Tibial artery (tissue), 4 donors: ENCODE measurements at places on chromosomes 12 and 14.

DNA sequence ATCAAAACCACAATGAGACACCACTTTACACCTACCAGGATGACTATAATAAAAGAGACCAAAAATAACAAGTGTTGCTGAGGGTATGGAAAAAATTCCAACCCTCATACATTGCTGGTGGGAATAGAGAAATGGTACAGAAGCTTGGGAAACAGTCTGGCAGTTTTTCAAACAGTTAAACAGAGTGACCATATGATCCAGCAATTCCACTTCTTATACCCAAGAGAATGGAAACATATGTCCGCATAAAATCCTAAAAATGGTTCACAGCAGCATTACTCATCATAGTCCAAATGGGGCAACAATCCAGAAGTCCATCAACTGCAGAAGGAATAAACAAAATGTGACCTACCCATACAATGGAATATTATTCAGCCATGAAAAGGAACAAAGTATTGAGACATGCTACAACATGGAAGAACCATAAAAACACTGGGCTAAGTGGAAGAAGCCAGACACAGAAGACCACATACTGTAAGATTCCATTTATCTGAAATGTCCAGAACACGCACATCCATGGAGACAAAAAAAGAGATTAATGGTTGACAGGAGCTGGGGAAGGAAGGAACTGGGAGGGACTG, 44.5 kb downstream of the CHGA start:
- H3K27ac ChIP-seq = no peak overlapping the region
- no peak for DNase-seq
- H3K4me3 ChIP-seq = no peak overlapping the region

DNA sequence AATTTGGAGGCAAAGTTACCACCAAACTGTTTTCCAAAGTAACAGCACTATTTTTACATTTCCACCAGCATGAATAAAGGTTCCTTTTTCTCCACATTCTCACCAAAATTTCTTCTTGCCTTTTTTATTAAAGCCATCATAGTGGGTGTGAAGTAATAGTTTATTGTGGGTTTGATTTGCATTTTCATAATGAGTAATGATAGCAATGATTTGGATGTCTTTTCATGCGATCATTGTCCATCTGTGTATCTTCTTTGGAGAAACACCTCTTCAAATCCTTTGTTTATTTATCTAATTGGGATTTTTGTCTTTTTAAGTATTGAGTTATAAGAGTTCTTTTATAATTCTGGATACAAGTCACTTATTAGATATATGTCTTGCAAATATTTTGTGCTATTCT, 172.7 kb downstream of the CNTN1 start:
- H3K4me1 ChIP-seq = no peaks in the 10 kb centered on the region
- H3K36me3 ChIP-seq = no peaks in the 10 kb centered on the region
- no peak overlapping the region for H3K27ac ChIP-seq
- DNase-seq = no peak
- no peaks in the 10 kb centered on the region for H3K27me3 ChIP-seq
- no peak overlapping the region for H3K4me3 ChIP-seq

GRCh38 chr14:94115631-94116030, 5.1 kb downstream of the IFI27 start:
- H3K36me3 ChIP-seq = no peaks in the 10 kb centered on the region
- no peak overlapping the region for H3K27ac ChIP-seq
- H3K4me1 ChIP-seq = no peaks in the 10 kb centered on the region
- H3K27me3 ChIP-seq = peaks cover 17% of the 10 kb centered on the region

- H3K27me3 ChIP-seq = no peaks in the 10 kb centered on the region
- H3K36me3 ChIP-seq = no peaks in the 10 kb centered on the region
- peak; percentile 28 for DNase-seq
- peak overlapping the region; percentile 97 for H3K27ac ChIP-seq
- peaks cover 24% of the 10 kb centered on the region for H3K4me1 ChIP-seq
Observed at GRCh38 chr14:93331002-93331727, 1.7 kb downstream of the BTBD7 start.

- H3K4me3 ChIP-seq = no peak overlapping the region
- H3K36me3 ChIP-seq = no peaks in the 10 kb centered on the region
- no peaks in the 10 kb centered on the region for H3K27me3 ChIP-seq
Observed at GRCh38 chr12:1616233-1617066, 12.6 kb upstream of the WNT5B start.

DNA sequence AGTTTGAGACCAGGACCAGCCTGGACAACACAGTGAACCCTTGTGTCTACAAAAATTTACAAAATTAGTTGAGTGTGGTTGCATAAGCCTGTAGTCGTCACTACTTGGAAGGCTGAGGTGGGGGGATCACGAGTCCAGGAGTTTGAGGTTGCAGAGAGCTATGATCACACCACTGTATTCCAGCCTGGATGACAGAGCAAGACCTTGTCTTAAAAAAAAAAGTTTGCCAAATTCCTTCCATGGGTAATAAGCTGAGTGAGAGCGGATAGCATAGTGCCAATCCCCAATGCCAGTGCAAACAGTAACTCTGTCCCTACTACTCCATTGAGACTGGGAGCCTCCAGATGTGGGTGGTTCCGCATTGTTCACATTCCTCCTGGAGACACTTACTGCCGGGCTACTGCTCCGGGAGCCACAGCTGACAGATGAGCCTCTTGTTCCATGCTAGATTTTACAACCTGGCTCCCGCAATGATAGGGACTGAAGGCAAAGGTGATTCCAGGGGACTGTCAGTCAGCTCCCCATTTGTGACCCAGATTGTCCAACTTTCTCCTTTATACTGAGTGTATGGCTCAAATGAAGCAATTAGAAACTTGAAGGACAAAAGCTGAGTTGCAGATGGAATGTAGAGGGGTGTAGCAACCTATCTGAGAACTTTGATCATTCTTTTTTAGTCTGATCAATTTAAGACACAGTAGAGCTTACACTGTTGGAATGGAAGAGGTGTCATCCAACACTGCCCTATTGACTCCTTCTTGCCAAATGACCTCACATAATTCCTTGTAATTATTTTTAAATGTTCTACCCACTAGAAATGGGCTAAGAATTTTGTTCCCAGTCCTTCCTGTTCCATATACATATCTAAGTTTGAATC, 13.4 kb upstream of the FRMD6 start:
- no peaks in the 10 kb centered on the region for H3K36me3 ChIP-seq
- DNase-seq = peak; percentile 80
- H3K27me3 ChIP-seq = no peaks in the 10 kb centered on the region

GRCh38 chr12:101698800-101699347, 1.4 kb downstream of the CHPT1 start:
- peak overlapping the region; percentile 85 for H3K27ac ChIP-seq
- H3K4me1 ChIP-seq = peaks cover 41% of the 10 kb centered on the region
- peak overlapping the region; percentile 73 for H3K4me3 ChIP-seq
- DNase-seq = no peak
- H3K36me3 ChIP-seq = no peaks in the 10 kb centered on the region
- no peaks in the 10 kb centered on the region for H3K27me3 ChIP-seq

DNA sequence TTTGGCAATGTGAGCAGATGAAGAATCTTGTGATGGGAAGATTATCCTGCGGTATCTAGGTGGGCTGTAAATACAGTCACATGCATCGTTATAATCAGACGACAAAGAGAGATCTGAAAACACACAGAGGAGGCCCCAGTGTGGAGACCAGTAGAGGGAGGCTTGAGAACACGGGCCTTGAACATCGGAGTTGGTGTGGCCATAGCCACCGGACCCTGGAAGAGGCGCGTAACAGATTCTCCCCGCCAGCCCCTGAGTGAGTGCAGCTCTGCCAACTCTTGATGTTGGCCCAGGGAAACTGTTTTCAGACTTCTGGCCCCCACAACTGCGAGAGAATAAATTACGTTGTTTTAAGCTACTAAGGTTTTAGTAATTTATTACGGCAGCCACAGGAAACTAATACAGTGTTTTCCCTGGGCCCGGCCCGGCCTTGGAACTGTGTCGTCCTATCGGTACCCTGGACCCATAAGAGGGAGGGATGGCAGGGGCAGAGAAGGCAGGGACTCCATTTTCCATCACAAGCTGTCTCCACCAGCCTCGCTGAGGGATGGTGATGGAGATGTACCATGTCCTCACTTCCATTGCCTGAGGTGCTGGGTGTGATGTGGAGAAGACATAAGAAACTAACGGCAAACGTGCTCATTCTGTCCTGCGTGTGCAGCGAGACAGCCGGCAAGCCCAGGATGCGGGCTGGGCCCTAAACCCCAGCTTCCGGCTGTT, 91.6 kb downstream of the NTF3 start:
- DNase-seq = no peak

DNA sequence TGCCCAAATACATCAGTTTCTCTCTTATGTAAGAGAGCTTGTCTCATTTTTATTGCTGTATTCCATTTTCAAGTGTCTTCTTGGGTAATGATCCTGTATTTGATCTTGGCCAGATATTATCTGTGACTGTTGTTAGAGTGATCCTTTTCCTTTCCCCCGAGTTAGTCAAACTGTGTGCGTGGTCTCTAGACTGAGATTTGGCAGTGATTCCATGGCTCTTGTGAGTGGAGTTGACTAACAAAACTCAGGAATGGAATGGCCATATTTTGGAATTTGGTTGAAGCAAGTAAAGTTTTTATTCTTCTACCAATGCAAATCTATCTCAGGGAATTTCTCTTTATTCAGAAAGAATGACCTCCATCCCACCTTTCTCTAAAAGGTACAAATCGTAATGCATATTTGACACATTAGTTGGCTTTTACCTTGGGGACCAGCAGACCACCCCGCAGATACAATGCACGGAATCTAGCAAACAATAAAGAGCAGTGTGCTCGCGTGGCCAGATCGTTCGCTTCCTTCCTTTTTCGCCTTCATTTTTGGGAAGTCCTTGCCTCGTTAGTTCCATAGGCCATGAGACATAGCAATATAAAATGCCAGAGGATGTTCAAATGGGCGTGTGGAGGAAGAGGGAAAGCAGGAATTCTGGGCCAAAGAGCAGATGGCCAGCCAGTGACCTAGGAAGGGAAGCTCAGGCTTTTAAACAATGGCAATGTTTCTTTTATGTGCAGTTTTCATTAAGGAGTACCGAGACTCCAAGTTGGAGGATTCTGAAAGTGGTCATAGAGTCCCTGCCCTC, 24.4 kb downstream of the ETV6 start:
- peaks cover 91% of the 10 kb centered on the region for H3K4me1 ChIP-seq
- H3K27me3 ChIP-seq = no peaks in the 10 kb centered on the region
- DNase-seq = no peak
- H3K4me3 ChIP-seq = no peak overlapping the region
- peak overlapping the region; percentile 48 for H3K27ac ChIP-seq

DNA sequence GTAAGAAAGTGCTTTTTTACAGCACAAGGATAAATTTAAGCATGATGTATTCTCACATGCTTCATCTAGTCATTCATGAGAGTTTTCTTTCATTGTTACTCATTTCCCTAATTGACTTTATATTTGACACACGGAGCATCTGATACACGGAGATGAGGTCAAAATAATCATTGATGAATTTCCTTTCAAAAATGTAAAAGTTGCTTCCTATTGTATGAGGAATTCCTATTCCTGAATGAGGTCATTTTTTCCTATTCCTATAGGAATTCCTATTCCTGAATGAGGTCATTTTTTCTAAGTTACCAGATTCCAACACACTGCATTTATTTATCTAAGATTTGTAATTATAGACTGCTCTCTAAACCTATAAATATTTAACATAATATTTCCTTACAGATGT, 316.7 kb upstream of the KITLG start:
- no peak overlapping the region for H3K4me3 ChIP-seq
- no peak for DNase-seq
- H3K27me3 ChIP-seq = no peaks in the 10 kb centered on the region
- no peak overlapping the region for H3K27ac ChIP-seq
- H3K4me1 ChIP-seq = no peaks in the 10 kb centered on the region

DNA sequence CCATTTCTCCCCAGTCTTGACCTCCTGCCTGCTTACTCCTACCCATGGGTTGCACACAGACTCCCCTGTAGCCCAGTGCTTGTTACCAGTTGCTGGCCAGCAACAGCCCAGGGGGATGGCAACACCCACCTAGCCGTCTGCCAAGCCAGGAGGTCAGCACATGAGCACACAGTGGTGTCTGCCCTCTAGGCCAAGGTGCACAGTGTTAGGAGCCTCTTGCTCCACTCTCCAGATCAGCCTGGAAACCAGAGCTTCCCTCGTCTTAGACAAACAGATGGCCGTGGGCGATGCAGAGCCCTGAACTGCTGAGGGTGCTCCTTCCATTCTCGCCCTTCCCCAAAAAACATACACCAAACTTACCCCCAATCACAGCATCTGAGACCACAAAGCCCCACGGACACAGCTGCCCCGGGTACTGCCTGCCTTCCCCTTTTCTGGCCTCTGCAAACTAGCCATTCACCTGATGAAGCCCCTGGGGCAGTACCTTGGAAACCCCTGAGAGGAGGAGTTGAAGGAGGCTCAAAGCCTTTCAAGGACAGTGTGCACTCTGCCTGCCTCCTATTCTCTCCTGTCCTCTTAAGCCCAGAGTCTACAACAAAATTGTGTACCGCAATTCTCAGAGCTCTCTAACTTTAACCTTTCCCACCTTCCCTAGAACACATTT, 1.0 kb upstream of the GPD1 start:
- no peak overlapping the region for H3K4me3 ChIP-seq
- no peak overlapping the region for H3K27ac ChIP-seq
- no peaks in the 10 kb centered on the region for H3K27me3 ChIP-seq
- H3K4me1 ChIP-seq = peaks cover 18% of the 10 kb centered on the region
- DNase-seq = no peak
- H3K36me3 ChIP-seq = peaks cover 19% of the 10 kb centered on the region

DNA sequence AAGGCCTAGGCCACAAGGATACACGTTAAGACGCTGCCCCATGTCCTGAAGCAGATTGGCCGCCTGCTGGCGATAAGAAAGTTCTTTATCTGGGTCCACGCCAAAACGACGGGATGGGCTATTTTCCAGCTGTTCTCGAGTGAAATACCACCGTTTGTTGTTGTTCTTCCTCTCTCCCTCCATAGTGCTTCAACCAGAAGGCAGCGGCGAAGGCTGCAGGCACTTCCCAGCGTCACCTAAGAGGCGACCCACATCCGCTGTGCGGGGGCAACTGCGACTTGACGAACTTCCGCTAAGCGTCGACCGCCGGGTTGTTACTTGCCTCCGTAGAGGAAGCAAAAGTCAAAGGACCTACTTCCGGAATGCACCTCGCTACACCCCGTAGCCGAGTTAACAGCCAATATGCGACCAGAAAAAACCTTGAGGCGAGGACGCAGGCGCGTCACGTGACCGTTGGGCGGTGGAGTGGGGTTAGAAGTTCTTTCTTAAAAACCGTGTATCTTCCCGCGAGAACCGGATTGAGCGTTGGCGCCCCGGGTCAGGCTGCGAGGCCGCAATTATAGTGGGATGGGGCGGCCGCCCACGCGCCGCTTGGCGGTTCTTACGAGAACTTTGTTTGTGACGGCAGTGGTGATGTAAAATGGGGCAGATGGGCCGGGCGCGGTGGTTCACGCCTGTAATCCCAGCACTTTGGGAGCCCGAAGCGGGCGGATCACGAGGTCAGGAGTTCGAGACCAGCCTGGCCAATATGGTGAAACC, at the start of gene CCNT1:
Gene CCNT1, minus strand, starts transcription at position 215 of the 759 bp plus-strand sequence. Its CDS starts 32 bp downstream, at position 183.
- no peaks in the 10 kb centered on the region for H3K27me3 ChIP-seq
- peaks cover 6% of the 10 kb centered on the region for H3K36me3 ChIP-seq
- H3K4me1 ChIP-seq = peaks cover 5% of the 10 kb centered on the region
- DNase-seq = peak; percentile 100
- peak within 1 kb of the TSS; percentile 88 for H3K27ac ChIP-seq
- peak within 1 kb of the TSS; percentile 69 for H3K4me3 ChIP-seq

GRCh38 chr12:28527631-28528249, 337.5 kb downstream of the CCDC91 start:
- no peaks in the 10 kb centered on the region for H3K27me3 ChIP-seq
- no peak overlapping the region for H3K4me3 ChIP-seq
- H3K27ac ChIP-seq = no peak overlapping the region
- H3K36me3 ChIP-seq = no peaks in the 10 kb centered on the region
- H3K4me1 ChIP-seq = no peaks in the 10 kb centered on the region
